ENCODE measurements at places on chromosomes 1 and 21.

- H3K4me3 ChIP-seq: no peak overlapping the region
- H3K27me3 ChIP-seq: peaks cover 23% of the 10 kb centered on the region
- DNase-seq: peak; percentile 5
- H3K36me3 ChIP-seq: no peaks in the 10 kb centered on the region
- H3K4me1 ChIP-seq: peaks cover 16% of the 10 kb centered on the region
These were observed 149.6 kb downstream of the PTPRU start for GRCh38 chr1:29385966-29386365.

DNA sequence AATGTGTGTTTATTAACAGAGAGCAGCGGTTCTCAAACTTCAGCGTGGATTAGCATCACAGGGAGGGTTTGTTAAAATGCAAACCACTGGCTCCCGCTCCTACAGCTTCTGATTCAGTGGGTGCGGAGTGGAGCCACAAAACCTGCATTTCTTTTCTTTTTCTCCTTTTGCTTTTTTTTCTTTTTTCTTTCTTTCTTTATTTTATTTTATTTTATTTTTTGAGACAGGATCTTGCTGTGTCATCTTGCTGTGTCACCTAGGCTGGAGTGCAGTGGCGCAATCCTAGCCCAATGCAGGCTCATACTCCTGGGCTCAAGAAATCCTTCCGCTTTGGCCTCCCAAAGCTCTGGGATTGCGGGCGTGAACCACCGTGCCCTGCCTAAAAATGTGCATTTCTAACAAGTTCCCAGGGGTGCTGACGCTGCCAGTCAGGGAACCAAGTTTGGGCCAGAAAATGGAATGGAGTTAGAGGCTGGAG lies 20.9 kb upstream of the SLC1A7 start:
- no peak overlapping the region for H3K4me3 ChIP-seq
- H3K27ac ChIP-seq: no peak overlapping the region
- H3K36me3 ChIP-seq: no peaks in the 10 kb centered on the region

- no peak overlapping the region for H3K4me3 ChIP-seq
- no peak overlapping the region for H3K27ac ChIP-seq
- peaks cover 40% of the 10 kb centered on the region for H3K4me1 ChIP-seq
- no peaks in the 10 kb centered on the region for H3K36me3 ChIP-seq
- H3K27me3 ChIP-seq: no peaks in the 10 kb centered on the region
- DNase-seq: no peak
These were observed 78.5 kb downstream of the BCAR3 start for GRCh38 chr1:93603106-93603505.

GRCh38 chr1:23774174-23774880 lies 3.9 kb upstream of the PITHD1 start:
- no peak overlapping the region for H3K4me3 ChIP-seq
- H3K27me3 ChIP-seq: no peaks in the 10 kb centered on the region
- peaks cover 19% of the 10 kb centered on the region for H3K4me1 ChIP-seq
- no peak overlapping the region for H3K27ac ChIP-seq
- DNase-seq: no peak

DNA sequence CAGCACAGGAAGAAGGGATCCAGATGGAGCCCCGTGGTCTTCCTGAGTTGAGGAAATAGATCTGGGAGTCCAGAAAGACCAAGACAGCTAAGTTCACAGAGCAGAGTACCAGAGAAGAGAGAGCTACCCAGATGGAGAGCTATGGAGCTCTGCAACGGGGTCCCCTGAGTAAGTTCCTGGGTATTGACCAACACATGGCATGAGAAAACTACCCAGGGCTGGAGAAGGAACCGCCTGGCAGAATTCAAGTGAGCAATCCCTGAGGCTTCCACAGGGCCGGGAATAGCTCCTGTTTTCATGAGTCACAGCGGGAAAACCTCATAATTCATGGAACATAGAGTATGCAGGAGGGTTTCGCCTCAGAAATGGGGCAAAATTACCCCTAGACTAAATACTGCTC lies 19.7 kb downstream of the STPG1 start:
- no peak overlapping the region for H3K4me3 ChIP-seq
- H3K4me1 ChIP-seq: peaks cover 28% of the 10 kb centered on the region
- no peak for DNase-seq
- H3K27ac ChIP-seq: peak overlapping the region; percentile 27

GRCh38 chr1:14851760-14852159 lies 253.3 kb downstream of the KAZN start:
- no peak overlapping the region for H3K27ac ChIP-seq
- no peaks in the 10 kb centered on the region for H3K36me3 ChIP-seq
- no peak overlapping the region for H3K4me3 ChIP-seq
- no peak for DNase-seq
- no peaks in the 10 kb centered on the region for H3K27me3 ChIP-seq

DNA sequence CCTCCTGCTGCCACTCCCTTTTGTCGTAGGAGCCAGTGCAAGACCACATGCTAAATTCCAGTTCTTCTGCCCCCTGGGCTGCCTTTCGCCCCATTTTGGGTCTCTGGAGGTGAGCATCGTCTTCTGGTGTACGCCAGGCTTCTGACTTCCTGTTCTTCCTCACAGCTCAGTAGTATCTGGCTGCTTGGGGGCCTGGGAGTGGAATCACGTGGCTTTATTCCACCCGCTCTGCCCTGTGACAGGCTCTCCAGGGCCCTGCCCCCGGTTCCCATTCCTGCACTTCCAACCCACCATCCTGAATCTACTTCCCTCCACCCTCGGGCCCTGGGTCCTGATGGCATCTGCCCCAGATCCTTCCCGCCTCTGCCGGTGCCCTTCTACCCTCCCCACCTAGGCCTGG lies 3.6 kb downstream of the NFASC start:
- no peak overlapping the region for H3K4me3 ChIP-seq
- peaks cover 86% of the 10 kb centered on the region for H3K27me3 ChIP-seq
- no peak for DNase-seq

- H3K4me3 ChIP-seq: peak overlapping the region; percentile 79
- DNase-seq: peak; percentile 76
- H3K36me3 ChIP-seq: peaks cover 7% of the 10 kb centered on the region
These were observed 106.0 kb downstream of the SLC45A1 start for GRCh38 chr1:8423692-8424538.

DNA sequence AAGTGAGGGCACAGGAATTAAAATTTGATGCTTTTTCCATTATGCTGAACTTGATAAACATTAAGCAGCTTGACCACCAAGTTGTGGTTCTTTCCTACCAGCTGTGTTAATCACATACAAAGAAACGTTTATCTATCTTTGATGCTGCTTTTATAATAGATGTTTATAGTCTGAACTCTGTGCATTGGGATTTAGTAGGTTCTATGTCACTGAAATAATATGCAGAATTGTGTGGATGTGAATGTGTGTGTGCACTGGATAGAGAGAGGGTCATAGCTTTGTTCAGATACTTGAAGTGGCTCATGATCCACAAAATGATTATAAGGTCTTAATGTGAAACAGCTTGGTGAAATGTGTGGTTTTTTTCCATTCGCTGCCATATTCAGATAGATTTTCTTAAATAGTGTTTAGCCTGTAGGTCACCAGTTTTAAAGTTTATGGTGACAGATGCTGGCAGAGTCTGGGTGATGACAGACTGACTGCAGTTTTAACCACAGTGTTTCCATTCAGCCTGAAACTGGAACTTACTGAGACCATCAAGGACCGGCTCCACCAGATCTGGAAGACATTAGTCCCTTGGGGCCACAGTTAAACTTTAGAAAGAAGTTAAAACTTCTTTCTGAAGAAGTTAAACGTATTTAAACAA lies 10.2 kb downstream of the DDI2 start:
- peak overlapping the region; percentile 69 for H3K27ac ChIP-seq
- no peaks in the 10 kb centered on the region for H3K27me3 ChIP-seq
- peaks cover 29% of the 10 kb centered on the region for H3K36me3 ChIP-seq
- no peak overlapping the region for H3K4me3 ChIP-seq
- no peak for DNase-seq

GRCh38 chr1:56179543-56179942 lies 399.8 kb downstream of the PLPP3 start:
- no peak overlapping the region for H3K4me3 ChIP-seq
- no peaks in the 10 kb centered on the region for H3K36me3 ChIP-seq
- no peak for DNase-seq
- H3K27me3 ChIP-seq: no peaks in the 10 kb centered on the region
- H3K27ac ChIP-seq: no peak overlapping the region
- H3K4me1 ChIP-seq: peaks cover 8% of the 10 kb centered on the region

DNA sequence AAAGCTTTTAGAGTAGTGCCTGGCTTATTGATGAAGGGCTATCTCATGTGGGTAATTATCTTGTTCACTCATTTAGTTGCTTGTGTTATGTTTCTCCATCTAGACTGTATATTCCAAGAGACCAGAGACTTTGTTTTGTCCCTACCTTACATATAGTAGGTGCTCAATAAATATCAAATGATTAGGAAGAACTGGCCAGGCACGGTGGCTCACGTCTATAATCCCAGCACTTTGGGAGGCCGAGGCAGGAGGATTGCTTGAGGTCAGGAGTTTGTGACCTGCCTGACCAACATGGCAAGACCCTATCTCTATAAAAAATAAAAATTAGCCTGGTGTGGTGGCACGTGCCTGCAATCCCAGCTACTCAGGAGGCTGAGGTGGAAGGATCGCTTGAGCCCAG lies 9.0 kb downstream of the FBXO2 start:
- peaks cover 2% of the 10 kb centered on the region for H3K4me1 ChIP-seq
- no peak overlapping the region for H3K4me3 ChIP-seq
- H3K36me3 ChIP-seq: no peaks in the 10 kb centered on the region
- peaks cover 42% of the 10 kb centered on the region for H3K27me3 ChIP-seq

GRCh38 chr1:32998064-32998463 lies 33.5 kb upstream of the RNF19B start:
- no peak overlapping the region for H3K4me3 ChIP-seq
- DNase-seq: no peak
- no peak overlapping the region for H3K27ac ChIP-seq
- no peaks in the 10 kb centered on the region for H3K27me3 ChIP-seq
- peaks cover 20% of the 10 kb centered on the region for H3K4me1 ChIP-seq
- no peaks in the 10 kb centered on the region for H3K36me3 ChIP-seq

DNA sequence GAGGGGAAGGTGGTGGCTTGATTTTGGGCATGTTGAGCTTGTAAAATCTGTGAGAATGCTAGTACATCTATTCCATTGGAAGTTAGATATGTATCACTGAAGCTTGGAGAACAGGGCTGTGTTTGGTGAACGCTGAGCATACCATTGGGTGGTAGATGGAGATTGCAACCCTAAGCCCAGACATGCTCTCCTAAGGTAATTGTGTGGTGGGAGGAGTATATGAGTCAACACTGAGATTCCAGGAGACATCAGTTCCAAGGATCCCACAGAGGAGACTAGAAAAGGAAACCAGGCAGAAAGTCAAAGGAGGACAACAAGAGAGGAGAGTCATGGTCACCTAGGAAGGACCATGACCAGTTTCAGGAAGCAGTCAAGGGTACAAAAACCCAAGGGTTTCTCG lies 60.4 kb downstream of the KIF21B start:
- peaks cover 14% of the 10 kb centered on the region for H3K4me1 ChIP-seq
- H3K36me3 ChIP-seq: no peaks in the 10 kb centered on the region
- H3K4me3 ChIP-seq: no peak overlapping the region
- H3K27me3 ChIP-seq: no peaks in the 10 kb centered on the region

DNA sequence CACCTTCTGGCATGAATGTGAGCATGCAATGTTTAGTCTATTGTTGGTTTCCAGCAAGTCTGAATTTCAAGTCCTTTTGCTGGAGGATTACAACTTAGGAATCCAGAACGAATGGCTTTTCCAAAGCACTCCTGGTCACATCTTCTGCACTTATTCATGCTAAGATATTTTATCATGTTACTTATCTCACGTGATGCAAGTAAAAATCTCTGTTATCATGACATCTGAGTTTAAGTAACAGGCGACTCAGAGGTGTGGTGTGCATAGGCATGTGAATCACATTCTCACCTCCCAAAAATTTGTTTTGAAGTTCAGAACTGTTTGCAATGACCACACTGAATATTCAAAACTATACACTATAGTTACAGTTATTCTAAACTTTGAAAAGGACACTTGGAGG lies 204.8 kb upstream of the FGGY start:
- no peak for DNase-seq
- H3K4me1 ChIP-seq: peaks cover 8% of the 10 kb centered on the region
- H3K27me3 ChIP-seq: no peaks in the 10 kb centered on the region
- peaks cover 5% of the 10 kb centered on the region for H3K36me3 ChIP-seq
- H3K27ac ChIP-seq: no peak overlapping the region

DNA sequence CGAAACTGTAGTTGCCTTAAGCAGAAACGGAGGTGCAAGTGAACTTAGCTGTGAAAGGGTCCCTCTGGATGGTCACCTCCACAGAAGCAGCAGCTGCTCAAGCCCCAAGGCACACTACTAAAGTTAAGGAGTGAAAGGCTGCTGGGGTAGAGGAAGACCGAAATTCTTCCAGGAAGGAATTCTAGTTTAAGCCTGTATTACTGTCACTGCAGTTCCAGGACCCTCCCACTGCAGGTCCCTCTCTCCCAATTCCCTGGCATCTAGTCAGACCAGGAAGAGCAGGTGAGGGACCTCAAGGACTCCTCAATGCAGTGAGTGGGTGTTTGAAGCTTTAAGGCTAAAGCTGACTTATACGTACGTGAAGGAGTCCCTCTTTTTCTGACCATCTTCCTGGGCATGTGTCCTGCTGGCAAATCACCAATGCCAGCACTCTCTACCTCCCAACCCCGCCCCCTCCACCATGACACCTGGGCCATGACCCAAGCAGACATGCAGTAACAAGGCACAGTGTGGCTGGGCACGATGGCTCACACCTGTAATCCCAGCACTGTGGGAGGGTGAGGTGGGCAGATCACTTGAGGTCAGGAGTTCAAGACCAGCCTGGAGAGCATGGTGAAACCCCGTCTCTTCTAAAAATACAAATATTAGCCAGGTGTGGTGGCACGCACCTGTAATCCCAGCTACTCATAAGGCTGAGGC lies 57.2 kb downstream of the TGFBR3 start:
- H3K36me3 ChIP-seq: peaks cover under 1% of the 10 kb centered on the region
- H3K27ac ChIP-seq: no peak overlapping the region
- H3K4me3 ChIP-seq: no peak overlapping the region
- no peak for DNase-seq
- H3K4me1 ChIP-seq: peaks cover 28% of the 10 kb centered on the region

DNA sequence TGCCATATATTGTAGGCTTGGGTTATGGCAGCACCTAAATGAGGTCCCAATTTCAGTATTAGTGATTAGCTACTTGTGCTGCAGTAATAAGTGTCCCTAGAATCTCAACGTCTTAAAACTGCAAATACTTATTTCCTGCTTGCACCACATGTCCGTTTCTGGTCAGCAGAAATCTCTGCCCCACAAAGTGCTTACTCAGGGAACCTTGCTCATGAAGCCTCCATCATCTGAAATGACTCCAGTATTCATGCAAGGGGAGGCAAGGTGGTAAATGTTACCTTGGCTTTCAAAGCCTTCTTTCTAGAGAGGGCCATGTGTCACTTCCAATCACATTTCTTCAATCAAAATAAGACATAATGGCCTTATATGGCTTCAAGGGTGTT lies 274.2 kb upstream of the KAZN start:
- no peaks in the 10 kb centered on the region for H3K4me1 ChIP-seq
- peaks cover 77% of the 10 kb centered on the region for H3K27me3 ChIP-seq
- no peaks in the 10 kb centered on the region for H3K36me3 ChIP-seq
- H3K4me3 ChIP-seq: no peak overlapping the region

DNA sequence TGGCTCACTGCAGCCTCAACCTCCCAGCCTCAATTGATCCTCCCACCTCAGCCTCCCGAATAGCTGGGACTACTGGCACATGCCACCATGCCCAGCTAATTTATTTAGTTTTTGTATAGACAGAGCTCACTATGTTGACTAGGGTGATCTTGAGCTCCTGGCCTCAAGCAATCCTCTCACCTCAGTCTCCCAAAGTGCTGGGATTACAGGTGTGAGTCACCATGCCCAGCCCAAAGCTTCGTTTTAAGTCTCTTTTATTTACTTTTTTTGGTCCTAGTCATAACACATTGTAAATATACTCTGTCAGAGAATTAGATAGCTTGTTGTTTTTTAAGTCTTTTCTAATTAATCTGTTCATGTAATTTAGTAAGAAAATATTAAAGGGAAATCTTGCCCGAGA lies 42.8 kb downstream of the KCNK1 start:
- H3K27ac ChIP-seq: no peak overlapping the region
- H3K4me1 ChIP-seq: peaks cover 15% of the 10 kb centered on the region
- DNase-seq: no peak
- H3K27me3 ChIP-seq: no peaks in the 10 kb centered on the region
- no peak overlapping the region for H3K4me3 ChIP-seq
